GM23338 (cell line): ENCODE measurements at places on chromosomes 13 and 19. TPM values are rescaled to one million over a fixed set of nuclear protein-coding genes. Genes with fewer than 3 reads are reported as not detected.

NCLN gene
- total RNA-seq: 125 and 144 TPM in 2 replicates

NANOS3 gene
- total RNA-seq: not detected in 2 replicates

- no peaks in the 10 kb centered on the region for H3K4me1 ChIP-seq
- no peak overlapping the region for H3K4me3 ChIP-seq
- H3K27me3 ChIP-seq: peaks cover 5% of the 10 kb centered on the region; the same call in 1 of the 2 replicates
- no peaks in the 10 kb centered on the region for H3K36me3 ChIP-seq
- no peak overlapping the region for H3K27ac ChIP-seq
- DNase-seq: no peak
Measured at GRCh38 chr19:3161453-3161852, 17.1 kb upstream of the S1PR4 start.

GRCh38 chr13:51526202-51526601, 58.1 kb upstream of the WDFY2 start:
- H3K4me3 ChIP-seq: no peak overlapping the region
- peaks cover 29% of the 10 kb centered on the region for H3K4me1 ChIP-seq
- no peaks in the 10 kb centered on the region for H3K36me3 ChIP-seq
- no peaks in the 10 kb centered on the region for H3K27me3 ChIP-seq
- no peak overlapping the region for H3K27ac ChIP-seq
- DNase-seq: no peak

DNA sequence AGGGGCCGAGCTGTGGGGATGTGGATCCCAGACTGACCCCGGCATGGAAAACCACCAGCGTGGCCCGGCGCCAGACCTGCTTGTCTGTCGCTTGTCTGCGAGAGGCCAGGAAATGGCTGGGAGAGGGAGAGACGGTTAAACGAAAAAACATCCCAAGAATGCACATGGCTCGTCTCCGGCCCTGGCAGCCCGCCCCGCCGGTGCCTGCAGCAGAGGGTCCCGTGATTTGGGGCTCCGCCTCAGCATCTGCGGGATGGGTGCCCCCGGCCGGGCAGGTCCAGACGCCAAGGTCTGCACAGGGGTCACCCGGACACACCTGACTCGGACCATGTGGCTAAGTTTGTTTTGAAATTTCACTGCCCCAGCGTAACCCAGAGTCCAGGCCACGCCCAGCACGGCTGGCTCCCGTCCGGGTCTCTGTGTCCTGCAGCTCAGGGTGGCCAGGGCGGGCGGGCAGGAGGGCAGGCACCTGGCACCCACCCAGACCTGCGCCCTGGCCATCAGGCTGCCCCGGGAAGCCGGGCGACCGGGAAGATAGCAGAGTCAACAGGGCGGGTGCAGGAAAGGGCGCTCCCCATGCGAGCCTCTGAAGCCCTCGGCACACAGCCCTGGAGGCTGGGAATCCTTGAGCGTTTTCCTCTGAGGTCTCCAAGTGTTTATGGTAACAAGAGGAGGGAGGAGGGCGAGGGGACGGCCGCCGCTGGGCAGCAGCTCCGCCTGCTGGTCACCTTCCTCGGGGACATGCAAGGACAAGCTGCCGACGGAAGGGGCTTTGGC, 103.2 kb downstream of the GADD45B start:
- DNase-seq: peak; percentile 93
- H3K27ac ChIP-seq: peak overlapping the region; percentile 94
- peaks cover 26% of the 10 kb centered on the region for H3K4me1 ChIP-seq
- H3K27me3 ChIP-seq: no peaks in the 10 kb centered on the region

- no peak overlapping the region for H3K4me3 ChIP-seq
- H3K36me3 ChIP-seq: peaks cover 30% of the 10 kb centered on the region
- no peaks in the 10 kb centered on the region for H3K4me1 ChIP-seq
- H3K27me3 ChIP-seq: no peaks in the 10 kb centered on the region
Measured at GRCh38 chr13:77016251-77016812, 10.6 kb downstream of the FBXL3 start.

- 0 out of 2 replicates have a peak, but pooled peaks cover 10% of the 10 kb centered on the region for H3K4me1 ChIP-seq
- peaks cover 8% of the 10 kb centered on the region; the same call in 1 of the 2 replicates for H3K27me3 ChIP-seq
- no peak overlapping the region for H3K27ac ChIP-seq
Measured at GRCh38 chr19:50713556-50714236, 5.9 kb downstream of the SHANK1 start.
